T-cell (primary cell): ENCODE measurements at places on chromosomes 7 and 10. TPM values are rescaled to one million over a fixed set of nuclear protein-coding genes. Genes with fewer than 3 reads are reported as not detected.

The TMEM209 gene
- 25.5 TPM for total RNA-seq

The CCT6A gene
- total RNA-seq = 74.7 TPM

The PTPRE gene
- total RNA-seq = 30.2 TPM

The FBXL13 gene
- total RNA-seq = 1.3 TPM

The TET1 gene
- total RNA-seq = 1.6 TPM

The ITPRID1 gene
- total RNA-seq = not detected

The PRR15 gene
- not detected for total RNA-seq

The LDB3 gene
- total RNA-seq = 0.16 TPM

The SLC25A40 gene
- 16.2 TPM for total RNA-seq

The NEUROG3 gene
- not detected for total RNA-seq

The ZNF239 gene
- 1.6 TPM for total RNA-seq
